ENCODE measurements at places on chromosomes 5 and 9.

DNA sequence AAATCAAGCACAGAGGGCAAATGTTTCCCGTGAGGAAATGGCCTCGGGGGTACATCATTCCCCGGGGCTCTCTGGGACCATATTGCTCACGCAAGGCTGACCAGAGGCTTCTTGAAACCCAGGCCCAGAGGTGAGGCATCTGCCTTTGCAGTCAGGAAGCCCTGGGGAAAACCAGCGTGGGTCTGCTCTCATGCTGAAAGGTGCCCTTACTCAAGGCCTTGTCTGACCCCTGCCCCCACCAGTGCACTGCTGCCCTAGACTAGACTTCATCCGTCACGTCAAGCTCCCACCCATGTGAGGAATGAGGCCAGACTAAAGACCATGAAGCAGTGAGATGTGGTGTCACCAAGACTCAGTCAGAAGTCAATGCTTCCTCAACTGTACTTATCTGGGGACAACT lies 66.1 kb downstream of the PAX5 start:
- DNase-seq, result no peak

- DNase-seq, result no peak
Observed at GRCh38 chr9:121439711-121440664, 59.7 kb downstream of the GGTA1 start.

GRCh38 chr9:111167341-111167740 lies 129.1 kb upstream of the LPAR1 start:
- no peak for DNase-seq

DNA sequence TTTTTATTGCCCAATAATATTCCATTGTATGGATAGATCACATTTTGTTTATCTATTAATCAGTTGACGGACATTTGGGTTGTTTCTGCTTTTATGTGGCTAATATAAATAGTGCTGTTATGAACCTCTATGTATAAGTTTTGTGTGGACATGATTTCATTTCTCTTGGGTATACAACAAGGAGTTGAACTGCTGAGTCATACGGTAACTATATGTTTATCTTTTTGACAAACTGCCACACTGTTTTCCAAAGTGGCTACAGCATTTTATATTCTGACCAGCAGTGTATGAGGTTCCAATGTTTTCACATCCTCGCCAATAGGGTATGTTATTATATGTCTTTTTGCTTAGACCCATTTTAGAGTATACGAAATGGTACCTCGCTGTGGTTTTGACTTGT lies 264.3 kb downstream of the RFX3 start:
- no peak for DNase-seq

DNA sequence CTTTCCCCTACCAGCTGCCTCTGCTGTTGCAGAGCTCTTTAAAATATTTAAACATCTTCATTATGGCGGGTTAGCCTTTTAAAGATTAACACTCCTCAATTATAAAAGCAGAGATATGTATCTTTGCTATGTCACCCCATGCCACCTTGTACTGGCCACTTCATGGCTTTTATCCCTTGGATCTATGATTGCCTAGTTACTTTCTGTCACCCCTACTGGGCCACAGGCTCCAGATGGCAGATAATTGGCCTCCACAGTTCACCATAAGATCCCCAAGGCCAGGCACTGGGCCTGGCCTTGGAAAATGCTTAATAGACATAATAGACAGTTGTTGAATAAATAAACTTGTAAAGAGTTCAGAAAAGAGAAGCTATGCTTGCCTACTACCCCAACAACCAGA lies 142.0 kb upstream of the SHB start:
- DNase-seq, result no peak

DNA sequence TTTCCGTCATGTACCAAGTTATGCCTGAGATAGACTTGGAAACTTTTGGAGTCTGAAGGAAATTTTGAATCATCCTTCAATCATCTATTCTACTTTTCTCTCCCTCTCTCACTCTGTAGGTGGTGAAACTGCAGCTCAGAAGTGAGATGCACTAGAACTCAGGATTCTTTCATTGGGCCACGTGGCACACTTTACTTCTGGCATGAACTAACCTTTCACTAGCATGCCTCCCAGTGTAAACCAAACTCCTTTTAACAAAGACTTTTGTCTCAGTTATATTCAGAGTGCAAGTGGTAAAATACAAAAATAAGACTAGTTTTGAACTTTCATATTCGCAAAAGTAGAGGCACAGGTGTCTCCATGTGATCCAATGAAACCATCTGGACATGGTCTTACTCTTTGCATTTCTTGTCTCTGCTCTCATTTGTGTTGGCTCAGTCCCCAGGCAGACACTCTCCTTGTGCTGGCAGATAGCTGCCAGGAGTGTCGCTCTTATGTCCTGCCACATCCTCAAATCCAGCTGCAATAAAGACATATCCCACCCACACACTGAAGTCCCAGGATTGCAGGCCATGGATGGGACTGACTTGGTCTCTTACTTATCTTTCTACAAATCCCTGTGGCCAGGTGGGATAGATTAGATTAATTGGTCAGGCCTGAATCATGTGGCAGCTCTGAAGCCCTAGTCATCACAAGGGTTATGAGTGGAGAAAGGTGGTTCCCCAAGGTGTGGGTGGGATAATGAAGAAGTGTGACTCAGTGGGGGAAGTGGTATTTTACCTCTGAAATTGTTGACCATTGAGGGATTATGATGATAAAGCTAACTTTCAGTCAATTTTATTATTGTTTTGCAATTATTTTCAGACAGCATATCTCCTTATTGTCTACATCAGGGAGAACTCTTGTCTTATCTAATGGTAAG lies 267.5 kb downstream of the GABRB2 start:
- no peak for DNase-seq

DNA sequence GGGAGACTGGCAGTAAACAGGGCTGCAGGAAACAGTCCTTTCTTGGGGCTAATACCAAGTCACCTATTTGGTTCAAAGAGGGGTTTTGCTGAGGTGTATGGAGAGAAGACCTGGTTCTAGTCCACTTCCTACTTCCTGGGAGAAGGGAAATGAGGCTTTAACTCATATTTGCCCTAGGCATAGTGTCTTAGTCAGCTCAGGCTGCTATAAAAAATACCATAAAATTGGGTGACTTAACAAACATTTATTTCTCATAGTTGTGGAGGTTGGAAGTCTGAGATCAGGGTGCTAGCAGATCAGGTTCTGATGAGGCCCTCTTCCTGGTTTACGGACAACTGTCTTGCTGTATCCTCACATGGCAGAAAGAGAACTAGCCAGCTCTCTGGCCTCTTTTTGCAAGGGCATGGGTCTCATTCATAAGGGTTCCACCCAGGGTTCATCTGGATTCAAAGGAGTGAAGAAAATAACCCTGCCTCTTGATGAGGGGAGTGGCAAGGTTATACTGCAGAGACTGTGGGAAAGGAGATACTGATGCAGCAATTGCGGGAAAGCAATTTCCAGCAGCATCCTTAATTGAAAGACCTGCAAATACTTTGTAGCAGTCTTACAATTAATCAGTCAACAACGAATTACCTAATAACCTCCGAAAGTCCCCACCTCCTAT lies 40.5 kb downstream of the ANKDD1B start:
- no peak for DNase-seq

DNA sequence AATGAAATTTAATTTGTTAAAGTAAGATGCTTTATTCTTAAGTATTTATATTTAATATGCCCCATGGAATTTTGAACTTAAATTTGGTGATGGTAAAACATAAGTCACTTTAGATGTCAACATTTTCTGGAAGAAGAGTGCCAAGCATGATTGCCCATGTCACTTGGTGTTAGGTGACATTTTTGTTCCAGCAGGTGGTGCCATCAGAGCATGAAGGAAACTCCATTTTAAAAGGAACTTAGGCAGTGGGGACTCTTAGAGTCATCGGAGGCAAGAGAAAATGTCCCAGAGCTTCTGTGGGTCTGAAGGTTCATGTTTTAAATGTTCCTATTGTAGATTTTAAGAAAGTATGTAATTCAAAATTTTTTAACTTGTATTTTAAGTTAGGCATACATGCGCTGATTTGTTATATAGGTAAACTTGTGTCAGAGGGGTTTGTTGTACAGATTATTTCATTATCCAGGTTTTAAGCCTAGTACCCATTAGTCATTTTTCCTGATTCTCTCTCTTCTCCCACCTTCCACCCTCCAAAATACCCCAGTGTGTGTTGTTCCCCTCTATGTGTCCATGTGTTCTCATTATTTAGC lies 789.3 kb downstream of the SEMA5A start:
- DNase-seq, result no peak

GRCh38 chr9:125538092-125538473 lies 168.9 kb downstream of the MAPKAP1 start:
- peak; percentile 75 for DNase-seq

DNA sequence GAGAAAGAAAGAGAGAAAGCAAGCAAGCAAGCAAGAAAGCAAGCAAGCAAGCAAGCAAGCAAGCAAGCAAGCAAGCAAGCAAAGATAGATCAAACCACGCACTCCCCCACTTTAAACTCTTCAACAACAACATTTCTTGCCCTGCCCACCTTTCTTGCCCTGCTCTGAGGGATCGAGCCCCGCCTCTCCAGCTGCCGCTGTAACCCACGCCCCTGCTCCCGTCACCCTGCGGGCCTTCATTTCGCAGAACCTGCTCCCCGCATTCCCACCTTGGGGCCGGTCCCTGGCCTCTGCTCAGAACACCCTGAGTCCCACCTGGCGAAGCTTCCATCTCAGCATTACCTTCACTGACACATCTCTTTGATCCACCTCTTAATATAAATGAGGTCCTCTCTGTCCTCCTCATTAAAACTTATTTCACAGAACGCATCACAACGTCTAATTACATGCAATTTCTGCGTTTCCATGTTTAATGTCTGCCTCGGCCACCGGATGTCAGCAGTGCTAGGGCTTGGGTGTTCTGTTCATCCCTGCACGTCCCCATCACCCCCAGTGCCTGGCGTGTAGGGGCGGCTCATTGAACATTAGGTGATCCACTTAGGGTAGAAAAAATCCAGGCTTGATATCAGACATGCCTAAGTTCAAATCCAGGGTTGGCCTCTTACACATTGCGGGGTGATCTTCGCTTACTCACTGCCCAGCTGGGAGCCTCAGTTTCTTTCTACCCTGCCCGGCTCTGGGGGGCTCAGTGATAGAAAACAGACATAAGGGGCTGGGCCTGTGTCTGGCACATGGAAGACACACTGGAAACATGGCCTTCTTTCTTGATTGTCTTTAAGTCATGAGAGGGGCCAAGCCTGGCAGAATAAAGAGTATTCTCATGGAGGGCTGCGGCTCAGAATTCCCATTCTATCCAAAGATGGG lies 187.6 kb downstream of the DAB2IP start:
- DNase-seq, result no peak

- no peak for DNase-seq
Observed at GRCh38 chr5:62115014-62115413, 191.0 kb upstream of the KIF2A start.

GRCh38 chr5:18043344-18043743 lies 409.1 kb downstream of the TAF11L14 start:
- no peak for DNase-seq

GRCh38 chr5:31366941-31367340 lies 165.0 kb downstream of the DROSHA start:
- no peak for DNase-seq

DNA sequence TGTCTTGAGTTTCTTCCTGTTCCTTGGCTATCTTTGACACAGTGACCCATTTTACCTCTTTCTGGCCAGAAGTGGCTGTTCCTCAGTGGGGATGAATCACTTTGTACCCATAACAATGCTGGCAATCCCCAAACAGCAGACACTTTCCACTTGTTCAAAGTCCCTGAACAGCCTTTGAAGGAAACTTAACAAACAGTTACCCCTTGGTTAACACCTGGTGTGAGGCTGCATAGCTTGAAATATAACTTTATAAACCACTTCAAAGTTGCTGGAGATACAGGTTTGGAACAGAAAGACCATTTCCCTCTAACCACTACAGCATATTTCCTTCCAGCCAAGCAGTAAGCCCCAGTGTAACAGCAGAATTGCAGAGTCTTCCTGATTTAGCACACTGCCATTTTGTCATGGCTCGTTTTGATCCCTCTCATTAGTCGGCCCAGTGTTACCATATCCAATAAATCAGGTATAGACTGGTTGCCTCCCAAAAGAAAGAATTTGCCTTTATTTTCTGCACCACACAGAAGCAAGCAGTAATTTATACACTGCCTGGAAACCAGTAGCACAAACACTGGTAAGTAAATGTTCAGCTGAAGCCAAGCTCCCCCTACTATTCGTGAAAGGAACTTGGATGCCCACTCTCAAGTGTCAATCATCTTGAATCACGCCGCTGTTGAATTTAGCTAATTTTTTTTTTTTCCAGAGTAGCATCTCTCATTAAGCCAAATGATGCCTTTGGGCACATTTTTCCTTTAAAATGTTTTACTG lies 225.9 kb downstream of the PIK3R1 start:
- no peak for DNase-seq

DNA sequence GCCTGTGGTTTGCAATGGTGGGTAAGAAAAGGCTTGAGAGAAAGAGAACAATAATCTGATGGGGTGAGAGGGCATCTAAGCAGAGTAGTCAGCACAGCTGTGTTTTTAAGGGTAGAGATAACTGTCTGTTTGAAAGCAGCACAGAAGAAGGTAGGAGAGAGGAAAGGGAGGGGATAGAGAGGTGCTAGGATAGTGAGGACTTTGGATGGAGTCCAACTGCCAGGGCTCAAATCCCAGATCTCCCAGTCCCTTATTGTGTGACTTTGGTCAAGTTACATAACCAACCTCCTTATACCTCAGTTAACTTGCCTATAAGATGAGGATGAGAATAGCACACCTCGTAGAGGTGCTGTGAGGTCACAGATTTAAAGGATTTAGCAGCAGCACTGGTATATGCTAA lies 55.6 kb downstream of the GPR21 start:
- DNase-seq, result no peak

DNA sequence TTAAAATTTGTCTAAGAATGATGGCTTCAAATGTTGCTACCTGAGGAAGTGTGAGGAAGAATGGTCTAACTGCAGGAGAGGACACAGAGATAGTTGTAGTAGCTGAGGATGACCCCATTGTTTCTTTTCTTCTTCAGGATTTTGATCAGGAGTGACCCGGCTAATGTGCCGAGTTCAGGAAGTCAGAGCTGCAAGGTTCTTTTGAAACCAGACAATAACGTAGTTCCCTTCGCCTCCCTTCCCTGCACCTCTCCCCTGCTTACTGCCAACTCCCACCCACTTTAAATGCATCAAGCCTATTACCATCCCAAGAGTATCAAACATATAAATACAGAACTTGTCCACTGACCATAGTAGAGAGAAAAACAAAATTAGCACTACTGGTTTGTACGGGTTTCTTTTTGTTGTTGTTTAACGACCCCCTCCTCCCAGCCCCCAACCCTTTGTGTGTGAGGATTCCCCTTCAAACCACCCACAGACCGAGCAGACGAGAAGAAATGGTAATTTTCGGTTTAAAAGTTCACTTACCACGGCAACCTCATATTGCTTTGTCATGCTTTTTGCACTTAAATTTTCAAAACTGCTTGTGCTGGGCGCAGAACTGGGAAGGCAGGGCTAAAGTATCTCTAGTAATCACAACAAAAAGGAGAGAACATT lies 23.5 kb upstream of the ELAVL2 start:
- no peak for DNase-seq

- DNase-seq, result no peak
Observed at GRCh38 chr5:19565466-19565865, 422.5 kb downstream of the CDH18 start.

All from brain pericyte (primary cell).